ENCODE measurements at places on chromosomes 5 and 9. TPM values are rescaled to one million over a fixed set of nuclear protein-coding genes. Genes with fewer than 3 reads are reported as not detected.

NEUROG1 gene
- not detected for total RNA-seq

DNA sequence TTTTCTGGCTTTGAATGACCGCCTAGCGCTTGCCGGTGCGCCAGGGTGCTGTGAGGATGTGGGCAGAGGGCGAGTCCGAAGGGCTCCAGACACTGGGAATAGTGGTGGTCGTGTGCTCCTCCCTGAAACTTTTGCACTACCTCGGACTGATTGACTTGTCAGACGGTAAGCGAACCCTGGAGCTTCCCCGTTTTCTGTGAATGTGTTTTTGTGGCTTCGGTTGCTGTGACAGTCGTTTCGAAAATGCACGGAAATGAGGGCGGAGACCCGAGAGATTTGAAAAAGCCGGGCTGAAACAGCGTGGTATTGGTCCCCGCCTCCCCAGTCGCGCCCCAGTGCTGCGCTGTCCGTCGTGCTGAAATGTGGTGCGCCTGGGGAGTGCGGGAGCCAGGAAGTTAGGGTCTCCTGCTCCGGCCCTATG lies 102.5 kb upstream of the GABRP start:
- peak; percentile 29 for DNase-seq

DNA sequence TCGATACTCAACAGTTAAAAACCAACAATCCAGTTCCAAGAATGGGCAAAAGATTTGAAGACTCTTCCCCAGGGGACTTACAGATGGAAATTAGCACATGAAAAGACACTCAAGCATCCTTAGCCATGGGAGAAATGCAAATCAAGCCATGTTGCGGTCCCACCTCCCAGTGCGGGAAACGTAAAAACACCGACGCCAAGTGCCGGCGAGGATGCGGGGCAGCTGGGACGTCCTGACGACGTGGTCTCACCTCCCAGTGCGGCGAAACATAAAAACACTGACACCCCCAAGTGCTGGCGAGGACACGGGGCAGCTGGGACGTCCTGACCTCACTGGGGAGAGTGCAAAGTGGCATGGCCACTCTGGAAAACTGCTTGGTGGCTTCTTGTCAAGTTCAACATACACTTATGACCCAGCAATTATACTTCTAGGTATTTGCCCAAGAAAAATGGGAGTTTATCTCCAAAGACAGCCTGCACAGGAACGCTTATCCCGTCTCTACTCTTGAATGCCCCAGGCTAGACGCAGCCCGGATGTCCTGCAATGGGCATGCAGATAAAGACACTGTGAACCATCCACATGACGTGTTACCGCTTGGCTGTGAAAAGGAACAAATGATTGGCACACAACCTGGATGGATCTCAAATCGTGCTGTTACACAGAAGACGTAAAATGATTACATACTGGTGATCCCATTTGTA lies 60.1 kb upstream of the UBAC1 start:
- DNase-seq, result no peak

- no peak for DNase-seq
Measured at GRCh38 chr5:138645778-138646575, 70.8 kb upstream of the HSPA9 start.

Data from natural killer cell (primary cell).